PC-3 (cell line): ENCODE measurements at places on chromosomes 12 and 14. TPM values are rescaled to one million over a fixed set of nuclear protein-coding genes. Genes with fewer than 3 reads are reported as not detected.

GRCh38 chr14:81938341-81938740, 404.7 kb upstream of the SEL1L start:
- DNase-seq = no peak

DNA sequence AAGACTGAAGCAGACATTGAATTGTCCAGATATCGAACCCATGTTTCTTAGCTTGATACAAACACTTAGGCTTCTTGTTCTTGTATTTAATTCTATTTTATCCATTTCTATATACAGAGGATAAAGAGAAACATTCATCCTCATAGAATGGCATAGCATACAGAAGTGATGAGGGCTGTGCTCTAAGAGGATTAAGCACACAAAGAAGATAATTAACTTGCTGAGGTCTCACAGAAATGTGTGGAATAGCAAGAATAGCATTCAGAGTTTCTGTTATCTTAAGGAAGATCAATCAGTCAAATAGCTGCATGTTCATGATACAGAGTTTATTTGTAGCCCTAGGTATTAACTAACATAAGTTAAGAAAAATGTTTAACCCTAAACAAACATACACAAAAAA, 27.3 kb upstream of the STRAP start:
- DNase-seq = no peak

- no peak for DNase-seq
Measured at GRCh38 chr12:129927316-129927900, 23.6 kb upstream of the TMEM132D start.

DNA sequence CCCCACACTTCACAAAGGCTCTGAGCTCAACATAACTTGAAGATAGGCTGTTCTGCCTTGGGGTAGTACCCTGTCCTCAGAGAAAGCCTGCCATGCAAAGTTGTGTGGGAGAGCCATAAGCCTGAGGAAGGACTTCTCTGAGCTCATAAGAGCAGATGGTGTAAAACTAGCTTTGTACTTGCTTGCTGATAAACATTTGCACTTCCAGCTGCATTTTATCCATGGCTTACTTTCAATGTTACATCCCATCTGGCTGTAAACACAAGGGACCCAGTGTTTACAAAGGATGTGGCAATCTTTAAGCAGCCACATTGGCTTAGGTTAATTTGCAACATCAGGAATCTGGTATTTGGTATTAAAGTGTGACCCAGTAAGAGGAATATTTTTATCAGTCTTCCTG, 258.1 kb downstream of the IPO8 start:
- no peak for DNase-seq

The LRIG3 gene
- total RNA-seq = 8.6 and 10.8 TPM in 2 replicates

DNA sequence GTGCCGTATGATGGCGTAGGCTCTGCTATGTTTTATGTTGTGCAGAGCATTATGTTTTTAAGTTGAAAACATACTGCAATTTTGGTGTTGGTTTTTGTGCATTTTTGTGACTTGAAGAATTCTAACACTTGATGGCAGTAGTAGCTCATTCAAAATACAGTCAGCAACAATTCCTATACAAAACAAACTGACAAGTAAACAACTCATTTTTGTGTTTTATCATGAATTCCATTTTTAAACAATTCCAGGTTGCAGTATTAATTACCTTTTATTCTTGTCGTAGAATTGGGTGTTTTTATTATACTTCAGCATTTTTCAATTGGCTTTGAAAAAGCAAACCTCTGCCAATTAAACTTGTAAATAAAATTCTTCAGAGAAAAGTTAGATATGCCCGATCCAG, 4.1 kb upstream of the CCER1 start:
- peak; percentile 37 for DNase-seq

The TPPP2 gene
- total RNA-seq = not detected in 2 replicates

The B4GALNT3 gene
- total RNA-seq = 3.7 and 5.0 TPM in 2 replicates

DNA sequence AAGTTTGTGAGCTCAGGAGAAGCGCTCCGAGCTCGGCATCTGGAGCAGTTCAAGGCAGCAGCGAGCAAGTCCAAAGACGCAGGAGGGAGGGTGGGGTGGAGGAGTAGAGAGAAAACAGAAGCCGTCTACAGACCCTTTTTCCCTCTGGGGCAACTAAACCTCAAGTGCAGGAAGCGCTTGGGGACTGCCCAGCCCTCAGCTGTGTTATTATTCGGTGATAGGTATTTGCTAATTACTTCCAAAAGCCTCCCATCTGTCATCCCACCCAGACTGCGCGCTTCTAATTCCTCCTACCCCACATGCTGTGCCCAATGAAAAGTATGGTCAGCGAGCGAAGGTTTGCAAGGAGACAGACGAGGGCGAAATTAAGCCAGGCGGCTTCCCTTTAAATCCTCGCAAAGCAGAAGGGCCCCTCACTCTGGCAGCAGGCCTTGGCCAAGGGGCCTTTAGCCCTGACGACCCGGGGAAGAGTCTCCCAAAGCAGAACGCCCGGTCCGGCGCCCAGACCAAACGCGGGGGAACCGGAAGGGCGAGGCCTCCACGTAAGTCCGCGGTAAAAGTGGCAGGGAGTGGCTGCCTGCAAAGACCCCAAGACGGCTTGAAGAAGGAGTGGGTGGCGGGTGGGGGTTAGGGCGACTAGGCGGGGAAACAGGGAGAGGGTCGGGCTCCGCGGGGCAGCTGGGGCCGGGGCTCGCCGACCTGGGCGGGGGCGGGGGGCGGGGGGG, 507 bp upstream of the CD9 start:
- DNase-seq = peak; percentile 20

GRCh38 chr12:22115711-22116110, 69.7 kb downstream of the CMAS start:
- DNase-seq = no peak

DNA sequence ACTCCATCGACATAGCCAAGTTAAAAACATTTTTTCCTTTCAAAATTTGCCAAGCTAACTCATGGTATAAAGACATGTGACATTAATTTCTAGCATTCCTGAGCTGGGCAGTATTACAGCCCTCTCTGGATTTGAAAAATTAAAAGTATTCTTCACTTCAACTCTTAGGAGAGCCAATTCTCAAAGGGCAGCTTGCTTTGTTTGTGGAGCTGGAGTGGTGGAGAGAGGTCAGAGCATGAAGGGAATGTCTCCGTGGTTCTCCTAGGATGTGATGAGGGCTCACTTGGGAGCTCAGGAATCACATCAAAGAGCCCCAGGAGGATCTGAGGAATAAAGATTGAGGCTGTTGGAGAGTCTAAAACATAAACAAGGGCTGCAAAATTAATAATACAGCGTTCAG, 46.9 kb upstream of the RGS6 start:
- no peak for DNase-seq

GRCh38 chr12:55797068-55797467, 20.5 kb downstream of the SARNP start:
- peak; percentile 47 for DNase-seq

- DNase-seq = no peak
Measured at GRCh38 chr14:99892406-99892805, 99.2 kb downstream of the EML1 start.

The TAS2R7 gene
- total RNA-seq = not detected in 2 replicates

The ITGB7 gene
- 1.9 and 3.4 TPM in 2 replicates for total RNA-seq

- DNase-seq = no peak
Measured at GRCh38 chr12:116896411-116896924, 14.3 kb upstream of the FBXW8 start.

DNA sequence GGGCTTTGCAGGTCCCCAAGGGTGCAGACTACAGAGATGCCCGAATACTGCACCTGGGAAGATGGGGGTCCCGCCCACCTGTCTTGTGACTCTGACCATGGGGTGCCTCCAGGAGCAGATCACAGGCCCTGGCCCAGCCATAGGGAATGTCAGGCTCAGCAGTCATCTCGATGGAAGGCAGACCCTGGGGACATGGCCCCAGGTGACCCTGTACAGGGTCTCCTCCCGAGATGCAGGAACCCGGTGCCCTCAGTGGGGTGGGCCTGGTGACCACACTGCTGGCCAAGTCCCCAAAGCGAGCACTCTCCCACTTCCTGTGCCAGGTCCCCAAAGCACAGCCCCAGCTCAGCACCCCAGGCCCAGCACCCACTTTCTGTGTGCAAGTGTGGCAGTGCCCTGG, 903.7 kb upstream of the USP15 start:
- DNase-seq = no peak

DNA sequence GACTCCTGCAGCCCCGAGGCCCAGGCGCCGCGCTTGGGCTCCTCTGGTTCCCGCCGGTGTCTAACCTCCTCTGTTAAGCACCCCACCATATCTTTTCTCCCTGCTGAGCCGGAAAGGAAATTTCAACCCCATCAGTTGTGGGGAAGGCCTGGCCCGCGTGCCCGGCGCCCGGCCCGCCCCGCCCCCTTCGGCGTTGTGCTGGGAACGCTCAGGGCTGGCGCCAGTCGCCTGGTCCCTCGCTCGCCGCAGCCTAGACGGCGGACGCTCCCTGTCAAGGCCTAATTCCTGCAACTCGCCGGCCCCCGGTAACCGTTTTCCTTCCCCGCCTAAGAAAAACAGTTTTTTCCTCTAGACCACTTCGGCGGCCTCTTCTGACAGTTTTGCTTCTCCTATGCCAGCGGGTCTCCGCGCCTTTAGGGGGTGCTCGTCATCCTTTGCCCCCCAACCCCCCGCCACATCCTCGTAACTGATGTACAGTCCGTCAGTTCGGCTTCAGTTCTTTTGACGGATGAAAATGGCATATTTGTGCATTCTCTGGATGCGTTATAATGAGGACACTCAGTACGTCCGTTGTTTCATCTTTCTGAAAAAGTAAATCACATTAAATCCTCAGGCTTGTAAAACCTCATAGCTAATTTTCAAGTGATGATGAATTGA, 506 bp upstream of the NAP1L1 start:
- DNase-seq = peak; percentile 75

DNA sequence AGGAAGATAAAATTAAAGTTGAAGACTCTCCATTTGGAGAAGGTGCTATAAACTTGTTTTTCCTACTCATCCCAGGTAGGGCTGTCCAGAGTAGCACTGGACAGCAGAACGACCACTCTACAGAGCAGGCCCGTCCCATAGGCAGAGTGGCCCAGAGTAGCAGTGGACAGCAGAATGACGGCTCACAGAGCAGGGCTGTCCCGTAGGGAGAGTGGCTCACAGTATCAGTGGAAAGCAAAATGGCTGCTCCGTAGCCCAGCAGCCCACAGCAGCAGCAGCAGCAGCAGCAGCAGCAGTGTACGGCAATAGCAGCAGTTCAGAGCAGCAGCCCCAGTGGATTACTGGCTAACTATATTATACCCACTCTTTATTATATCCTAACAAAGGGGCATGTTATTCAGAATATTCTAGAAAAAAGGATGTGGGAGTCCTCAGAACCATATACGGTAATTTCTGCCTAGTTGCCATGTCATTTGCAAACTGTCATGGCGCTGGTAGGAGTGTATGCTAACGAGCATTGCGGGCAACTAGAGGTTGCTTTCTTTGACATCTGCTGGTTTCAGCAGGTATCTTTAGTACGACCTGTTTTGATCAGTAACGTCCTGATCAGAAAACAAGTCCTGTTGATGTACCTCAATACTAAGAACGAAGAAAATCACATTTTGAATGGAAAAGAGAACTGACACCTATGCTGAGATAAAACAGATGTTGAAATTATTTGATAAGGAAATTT, 567.3 kb downstream of the SLC16A7 start:
- no peak for DNase-seq

The PRIMA1 gene
- total RNA-seq = 0.04 TPM in 1 of 2 replicates, not detected in the other
